Stimulated activated CD8-positive, alpha-beta memory T cell treated with anti-CD3 and anti-CD28 coated beads, Interleukin-4, amount 100 ng/mL, for 24 hours (primary cell): ENCODE measurements at places on chromosomes 13 and 19.

DNA sequence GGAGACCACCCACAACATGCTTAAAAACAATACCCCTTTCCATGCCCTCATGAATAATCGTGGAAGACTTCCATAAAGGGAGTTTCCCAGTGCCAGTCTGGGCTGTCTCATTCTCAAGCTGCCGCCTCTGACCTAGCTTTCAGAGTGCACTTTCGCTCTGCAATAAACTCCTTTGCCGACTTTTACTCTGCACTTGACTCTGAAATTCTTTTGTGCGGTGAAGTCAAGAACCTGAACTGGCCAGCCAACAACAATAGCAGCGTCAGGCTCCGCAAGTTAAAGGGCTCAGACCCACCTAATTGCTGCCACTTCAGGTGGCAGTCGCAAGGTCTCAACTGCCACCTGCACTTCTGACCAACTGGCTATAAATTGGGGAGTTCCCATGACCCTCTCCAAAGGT is 10.3 kb upstream of the LEUTX start:
- no peak for DNase-seq

DNA sequence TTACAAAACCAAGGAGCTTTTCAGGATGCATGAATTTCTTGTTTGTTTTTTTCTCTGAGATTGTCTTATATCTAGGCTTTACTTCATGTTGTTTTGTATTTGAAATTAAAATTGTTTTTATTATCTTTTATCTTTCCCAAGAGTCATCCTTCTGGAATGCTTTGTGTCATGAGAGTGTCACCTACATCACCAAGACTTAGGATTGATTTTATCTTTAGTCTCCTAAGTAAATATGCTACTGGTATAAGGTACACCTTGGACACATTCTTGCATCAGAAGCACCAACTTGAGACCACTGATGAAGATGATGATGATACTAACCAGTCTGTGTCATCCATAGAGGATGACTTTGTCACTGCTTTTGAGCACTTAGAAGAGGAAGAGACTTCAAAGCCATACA is 26.4 kb downstream of the AKAP11 start:
- DNase-seq = no peak

GRCh38 chr19:47518139-47518538 is 3.3 kb upstream of the NAPA start:
- DNase-seq = peak; percentile 59

DNA sequence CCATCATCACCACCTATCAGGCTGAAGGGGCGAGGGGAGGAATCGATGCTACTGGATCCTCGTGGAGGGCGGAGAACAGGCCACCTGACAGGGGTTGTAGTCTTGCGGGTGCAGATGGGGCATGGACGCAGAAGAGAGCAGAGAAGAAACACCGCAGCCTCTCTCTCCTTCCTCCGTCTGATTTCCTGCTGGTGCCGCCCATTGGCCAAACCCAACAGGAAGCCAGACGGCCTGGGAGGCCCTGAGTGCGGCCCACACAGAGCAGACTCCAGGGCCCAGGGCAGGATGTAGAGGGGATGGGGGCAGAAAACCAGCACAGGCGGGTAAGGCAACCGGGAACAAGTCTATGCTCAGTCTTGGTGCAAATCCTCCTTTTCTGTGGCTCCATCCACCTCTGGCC is 15.4 kb downstream of the CEBPA start:
- no peak for DNase-seq

GRCh38 chr19:43781630-43782310 is 997 bp upstream of the KCNN4 start:
- no peak for DNase-seq

- no peak for DNase-seq
Measured at GRCh38 chr19:1746401-1747284, 6.7 kb upstream of the ONECUT3 start.

GRCh38 chr13:67971291-67971690 is 741.2 kb upstream of the PCDH9 start:
- no peak for DNase-seq

DNA sequence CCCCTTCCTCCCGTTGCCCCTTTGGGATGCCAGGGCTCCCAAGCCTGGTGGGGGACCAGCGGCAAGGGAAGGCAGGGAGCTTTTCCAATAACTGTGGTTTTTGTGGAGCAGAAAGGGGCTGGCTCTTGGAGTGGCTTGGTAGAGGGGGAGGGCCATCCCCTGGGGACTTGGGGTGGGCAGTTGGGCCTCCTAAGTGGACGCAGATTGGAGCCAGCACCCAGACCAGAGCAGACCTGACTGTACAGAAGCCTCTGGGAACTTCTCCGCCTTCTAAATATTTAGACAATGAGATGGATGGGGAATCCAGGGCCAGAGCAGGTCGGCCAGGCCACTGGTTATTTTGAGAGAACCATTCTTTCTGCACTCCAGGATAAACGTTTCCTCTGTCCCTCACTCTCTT is 4.2 kb downstream of the PTGIR start:
- DNase-seq = no peak

DNA sequence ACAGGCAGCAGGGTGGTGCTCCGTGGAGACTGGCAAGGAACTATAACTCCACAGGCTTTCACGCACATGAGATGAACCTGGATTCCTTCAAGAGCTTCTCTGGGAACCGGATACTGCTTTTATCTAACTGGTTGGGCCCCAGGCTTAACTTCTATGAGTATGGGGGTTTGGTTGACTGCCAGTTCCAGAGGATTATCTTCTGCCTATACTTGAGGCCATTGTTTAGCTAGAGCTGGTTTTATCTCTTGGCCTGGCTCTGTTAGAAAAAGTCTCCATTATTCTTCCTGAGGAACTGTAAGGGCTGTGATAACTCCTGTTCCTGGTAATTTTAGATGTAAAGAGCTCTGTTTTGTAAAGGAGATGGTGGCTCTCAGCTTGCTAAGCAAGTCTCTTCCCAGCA is 40.9 kb downstream of the ZNF846 start:
- DNase-seq = no peak

DNA sequence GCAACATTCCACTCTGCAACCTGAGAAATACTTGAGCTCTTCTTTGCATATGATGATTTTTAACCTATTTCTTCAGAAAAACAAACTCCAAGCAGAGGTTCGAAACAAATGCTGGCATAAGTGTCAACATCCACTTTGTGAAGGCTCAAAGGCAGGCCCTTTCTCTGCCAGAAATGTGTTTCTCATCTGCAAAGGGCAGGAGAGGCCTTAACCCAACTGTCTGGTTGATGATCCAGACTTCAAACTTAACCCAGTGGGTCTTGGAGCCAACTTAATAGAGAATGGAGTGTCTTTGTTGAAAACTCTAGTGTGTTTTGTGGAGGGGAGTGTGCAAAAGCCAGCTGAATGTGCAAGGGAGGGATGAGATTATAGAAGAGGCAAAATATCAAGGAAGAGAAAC is 28.3 kb upstream of the ZNF507 start:
- DNase-seq = no peak

GRCh38 chr19:37914908-37915307 is 7.9 kb downstream of the SIPA1L3 start:
- no peak for DNase-seq

- no peak for DNase-seq
Measured at GRCh38 chr19:45501730-45502014, 3.4 kb downstream of the PPM1N start.

DNA sequence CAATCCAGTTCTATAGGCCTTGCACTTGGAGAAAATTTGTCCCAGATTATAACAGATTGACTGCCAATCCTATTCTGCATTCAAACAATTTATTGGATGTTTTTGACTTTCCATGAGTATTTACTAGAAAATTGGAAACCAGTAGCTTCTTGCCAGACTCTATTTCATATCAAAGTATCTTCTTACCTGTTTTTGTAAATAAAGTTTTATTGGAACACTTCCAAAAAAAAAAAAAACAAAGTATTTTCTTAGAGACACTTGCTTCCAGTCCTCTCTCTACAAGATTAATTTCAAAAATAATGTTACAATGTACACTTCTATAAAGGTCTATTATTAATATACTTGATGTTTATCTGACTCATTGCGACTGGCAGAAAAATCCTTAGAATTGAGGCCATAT is 209.2 kb upstream of the PCDH9 start:
- no peak for DNase-seq

DNA sequence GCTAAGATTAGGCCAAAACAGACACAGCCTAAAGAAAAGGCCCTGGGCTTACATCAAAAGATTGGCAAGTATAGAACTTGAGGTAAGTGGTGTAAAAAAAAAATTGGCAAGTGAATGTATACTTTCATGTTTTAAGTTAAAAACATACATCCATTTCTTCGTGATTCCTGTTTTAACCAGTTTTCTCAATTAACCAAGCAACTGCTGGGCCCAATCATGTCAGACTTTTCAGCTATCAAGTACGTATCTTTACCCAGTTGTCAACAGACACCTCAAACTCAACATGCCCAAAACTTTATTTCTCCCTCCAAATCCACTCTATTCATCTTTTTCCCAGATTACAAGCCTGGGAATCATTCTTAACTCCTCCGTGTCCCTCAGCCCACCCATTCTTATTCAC is 1.0 kb downstream of the PCID2 start:
- DNase-seq = no peak

- peak; percentile 28 for DNase-seq
Measured at GRCh38 chr19:48745208-48745995, 1.3 kb downstream of the IZUMO1 start.

GRCh38 chr13:72145383-72145782 is 278.4 kb upstream of the DACH1 start:
- DNase-seq = no peak

- DNase-seq = no peak
Measured at GRCh38 chr13:39119422-39119821, 81.2 kb downstream of the NHLRC3 start.

GRCh38 chr13:70483599-70484276 is 375.5 kb upstream of the KLHL1 start:
- no peak for DNase-seq

- DNase-seq = no peak
Measured at GRCh38 chr13:42895776-42896175, 96.3 kb downstream of the EPSTI1 start.

GRCh38 chr19:48480558-48481500 is 11.7 kb downstream of the CYTH2 start:
- DNase-seq = peak; percentile 22

DNA sequence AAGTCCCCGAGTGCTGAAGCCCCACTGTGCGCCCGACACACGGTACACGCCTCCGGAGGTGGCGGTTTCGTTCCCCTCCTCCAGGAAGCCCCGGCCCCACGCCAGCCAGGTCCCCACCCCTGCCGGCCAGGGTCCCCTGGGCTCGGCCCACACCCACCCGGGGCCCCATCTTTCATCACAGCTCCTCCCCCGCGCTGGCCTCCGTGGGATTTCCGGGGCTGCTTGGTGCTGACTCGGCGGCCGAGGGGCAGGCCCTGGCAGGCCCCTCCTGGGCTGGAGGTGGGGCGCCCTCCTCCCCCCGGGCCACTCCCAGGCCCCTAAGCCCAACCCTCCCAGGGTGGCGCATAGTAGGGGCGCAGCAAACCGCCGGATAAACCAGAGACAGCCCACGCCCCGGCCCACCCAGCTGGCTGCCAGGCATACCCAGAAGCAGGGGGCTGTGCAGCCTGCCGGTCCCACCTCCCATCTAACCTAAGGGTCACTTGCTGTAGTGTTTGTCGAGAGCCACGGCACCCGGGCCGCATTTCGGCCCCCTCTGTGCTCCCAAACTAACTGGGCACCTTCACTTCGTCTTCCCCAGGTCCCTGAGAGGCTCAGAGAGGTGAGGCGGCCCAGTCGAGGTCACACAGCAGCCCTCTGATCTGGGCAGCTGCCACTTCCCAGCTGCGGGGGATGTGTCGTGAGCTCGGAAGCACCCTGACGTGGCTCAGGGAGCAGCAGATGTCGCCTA is 6.6 kb downstream of the ZBTB7A start:
- DNase-seq = peak; percentile 75

GRCh38 chr13:20331949-20332348 is 99.8 kb upstream of the GJB6 start:
- DNase-seq = no peak

DNA sequence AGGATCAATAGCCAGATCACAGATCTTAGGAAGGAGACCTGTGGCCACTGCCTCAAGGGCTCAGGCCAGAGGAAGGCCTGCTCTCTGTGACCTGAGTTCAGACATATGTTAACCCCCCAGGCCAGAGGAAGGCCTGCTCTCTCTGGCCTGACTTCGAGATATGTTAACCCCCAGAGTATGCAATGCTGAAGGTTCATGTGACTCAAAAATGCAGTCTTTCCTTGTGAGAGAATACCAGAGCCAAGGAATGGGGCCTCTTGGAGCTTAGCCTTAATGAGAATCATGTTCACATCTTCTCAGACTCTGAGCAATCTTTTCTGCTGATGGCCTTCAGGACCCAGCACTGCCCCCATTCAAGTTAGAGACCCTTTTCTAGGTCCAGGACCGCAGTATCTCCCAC is 36.7 kb downstream of the MBNL2 start:
- no peak for DNase-seq

DNA sequence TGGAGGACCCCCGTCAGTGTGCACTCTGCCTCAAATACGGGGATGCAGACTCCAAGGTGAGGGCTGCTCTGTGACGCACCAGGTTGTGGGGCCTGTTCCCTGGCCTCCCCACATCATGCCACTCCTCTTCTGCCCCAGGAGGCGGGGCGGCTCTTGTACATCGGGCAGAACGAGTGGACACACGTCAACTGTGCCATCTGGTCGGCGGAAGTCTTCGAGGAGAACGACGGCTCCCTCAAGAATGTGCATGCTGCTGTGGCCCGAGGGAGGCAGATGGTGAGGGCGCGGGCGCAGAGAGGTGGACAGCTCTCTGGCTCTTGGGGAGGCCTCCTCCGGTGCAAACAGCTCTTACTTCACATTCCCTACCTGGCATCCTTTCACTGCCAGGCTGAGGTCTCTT is 11.2 kb downstream of the KMT2B start:
- DNase-seq = no peak

- no peak for DNase-seq
Measured at GRCh38 chr13:97440598-97441170, 6.7 kb downstream of the RAP2A start.

DNA sequence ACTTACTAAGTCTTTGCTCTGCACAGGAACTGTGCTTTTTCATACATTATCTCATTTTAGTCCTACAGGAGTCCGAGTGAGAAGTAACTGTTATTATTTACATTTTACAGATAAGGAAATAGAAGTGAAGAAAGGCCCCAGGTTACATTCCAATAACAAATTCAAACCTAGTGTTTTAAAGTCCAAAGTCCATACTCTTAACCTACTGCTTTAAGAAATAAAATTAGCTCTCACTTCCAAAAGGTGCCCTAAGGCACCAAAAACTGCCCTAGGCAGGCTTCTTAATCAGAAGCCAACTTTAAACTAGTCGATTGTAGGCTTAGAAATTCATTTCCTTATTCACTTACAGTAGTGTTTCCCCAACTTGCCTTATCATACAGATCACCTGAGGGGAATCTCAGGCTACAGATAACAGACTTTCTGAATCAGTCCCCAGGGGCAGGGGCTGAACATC is 555.9 kb downstream of the DIAPH3 start:
- DNase-seq = no peak

GRCh38 chr19:20470345-20471135 is 95.0 kb downstream of the ZNF737 start:
- no peak for DNase-seq

GRCh38 chr13:21009036-21009435 is 52.4 kb downstream of the LATS2 start:
- no peak for DNase-seq

DNA sequence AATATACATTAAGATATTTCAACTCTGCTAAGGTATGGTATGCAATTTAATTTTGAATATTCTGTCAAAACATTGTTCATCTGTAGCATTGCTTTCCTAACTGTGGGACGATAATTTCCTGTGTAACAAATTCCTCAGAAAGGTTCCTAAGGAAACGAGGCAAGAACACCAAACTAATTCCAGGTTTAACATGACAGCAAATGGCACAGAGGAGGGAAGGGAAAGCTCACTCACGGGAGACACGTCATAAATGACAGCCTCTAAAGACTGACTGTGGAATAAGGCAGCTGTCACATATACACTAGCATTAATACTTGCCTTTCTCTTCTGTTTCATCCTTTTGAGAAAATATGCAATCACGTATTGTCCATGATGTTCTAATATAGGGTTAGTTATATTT is 380.6 kb downstream of the LIG4 start:
- no peak for DNase-seq
